Activated CD4-positive, alpha-beta T cell treated with anti-CD3 and anti-CD28 coated beads, Interleukin-2, amount 50 U/mL, for 24 hours (primary cell): ENCODE measurements at places on chromosomes 11 and 22.

- DNase-seq = no peak
Observed at GRCh38 chr22:19764636-19765476, 4.3 kb downstream of the TBX1 start.

GRCh38 chr11:97163631-97164191 is 773.9 kb downstream of the JRKL start:
- DNase-seq = no peak

DNA sequence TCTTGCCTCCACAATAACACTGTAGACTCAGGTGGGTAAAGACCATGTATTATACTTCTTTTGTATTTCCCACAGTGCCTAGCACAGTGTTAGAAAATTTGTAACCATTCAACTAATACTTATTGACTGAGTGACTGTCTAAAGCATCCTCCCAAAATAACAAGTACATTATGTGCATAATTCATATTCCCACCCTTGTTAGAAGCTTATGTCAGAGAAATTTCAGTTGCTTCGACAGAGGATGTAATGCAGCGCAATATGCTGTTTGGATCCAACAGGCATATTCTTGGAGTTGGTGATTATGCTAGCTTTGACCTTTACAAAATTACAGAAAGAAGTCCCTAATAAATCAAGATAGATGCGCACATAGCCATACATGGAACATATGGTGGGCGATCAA is 53.0 kb downstream of the AMBRA1 start:
- no peak for DNase-seq

- DNase-seq = no peak
Observed at GRCh38 chr11:11329062-11329806, 23.8 kb downstream of the CSNK2A3 start.

DNA sequence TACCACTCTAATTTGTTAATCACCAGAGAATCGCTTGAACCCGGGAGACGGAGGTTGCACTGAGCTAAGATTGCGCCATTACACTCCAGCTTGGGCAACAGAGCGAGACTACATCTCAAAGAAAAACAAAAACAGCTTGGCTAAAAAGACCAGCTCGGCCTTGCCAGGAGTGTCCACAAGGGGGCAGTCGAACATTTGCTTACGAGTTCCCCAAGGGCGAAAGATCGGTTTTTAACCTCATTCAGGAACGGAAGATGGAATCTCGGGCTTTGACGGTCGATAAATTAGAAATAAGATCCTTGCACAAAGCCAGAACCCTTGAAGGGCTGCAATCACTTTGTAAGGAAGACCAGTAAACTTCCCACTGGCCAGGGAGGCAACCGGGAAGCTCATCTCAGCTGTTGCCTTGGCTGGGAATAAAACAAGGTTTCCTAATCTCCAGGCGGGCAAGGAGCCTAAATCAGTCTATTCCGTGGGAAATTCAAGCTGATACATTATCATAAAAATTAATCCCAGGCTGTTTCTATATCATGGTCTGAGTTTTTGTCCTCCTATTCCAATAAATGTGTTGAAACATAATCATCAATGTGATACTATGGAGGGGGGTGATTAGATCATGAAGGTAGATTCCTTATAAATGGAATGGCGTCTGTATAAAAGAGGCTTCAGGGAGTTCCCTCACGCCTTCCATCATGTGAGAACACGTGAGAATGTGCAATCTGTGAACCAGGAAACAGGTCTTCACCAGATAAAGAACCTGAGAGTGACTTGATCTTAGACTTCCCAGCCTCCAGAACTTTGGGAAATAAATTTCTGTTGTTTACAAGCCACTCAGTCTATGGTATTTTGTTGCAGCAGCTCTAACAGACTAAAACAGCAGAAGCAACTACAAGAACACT is 14.9 kb upstream of the SLC29A2 start:
- peak; percentile 70 for DNase-seq

GRCh38 chr11:14619603-14620531 is 23.7 kb upstream of the PDE3B start:
- no peak for DNase-seq

DNA sequence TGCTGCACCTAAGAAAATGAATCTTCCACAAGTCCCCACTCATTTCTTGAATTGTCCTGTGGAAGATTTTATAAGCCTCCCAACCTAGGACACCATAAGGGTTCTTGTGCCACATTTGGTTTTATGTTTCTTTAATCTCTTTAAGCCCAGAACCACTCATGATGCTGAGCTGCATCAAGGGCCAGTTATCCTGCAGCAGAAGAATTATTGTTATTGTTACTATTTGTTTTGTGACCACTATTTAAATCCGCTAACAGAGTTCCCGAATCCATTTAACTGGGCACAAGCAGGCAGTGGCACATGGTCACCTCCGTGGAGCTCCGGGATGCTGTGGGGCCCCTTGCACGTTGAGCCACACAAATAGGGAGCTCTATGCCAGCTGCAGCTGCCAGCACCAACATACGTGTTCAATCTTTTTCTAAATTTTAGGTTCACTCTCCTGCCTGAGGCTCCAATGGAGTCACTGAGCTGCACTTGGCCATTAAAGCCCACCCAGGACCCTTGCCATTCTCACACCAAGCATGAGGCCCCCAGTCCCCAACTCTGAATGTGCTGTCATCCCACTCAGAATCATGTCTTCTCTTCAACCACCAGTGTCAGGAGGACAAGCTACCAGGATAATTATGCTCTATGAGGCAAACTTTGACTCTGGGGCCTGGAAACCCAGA is 60.6 kb downstream of the DGCR2 start:
- no peak for DNase-seq

GRCh38 chr11:116109228-116109627 is 605.0 kb upstream of the CADM1 start:
- DNase-seq = no peak

GRCh38 chr11:111386611-111387150 is 7.6 kb upstream of the POU2AF1 start:
- DNase-seq = no peak

DNA sequence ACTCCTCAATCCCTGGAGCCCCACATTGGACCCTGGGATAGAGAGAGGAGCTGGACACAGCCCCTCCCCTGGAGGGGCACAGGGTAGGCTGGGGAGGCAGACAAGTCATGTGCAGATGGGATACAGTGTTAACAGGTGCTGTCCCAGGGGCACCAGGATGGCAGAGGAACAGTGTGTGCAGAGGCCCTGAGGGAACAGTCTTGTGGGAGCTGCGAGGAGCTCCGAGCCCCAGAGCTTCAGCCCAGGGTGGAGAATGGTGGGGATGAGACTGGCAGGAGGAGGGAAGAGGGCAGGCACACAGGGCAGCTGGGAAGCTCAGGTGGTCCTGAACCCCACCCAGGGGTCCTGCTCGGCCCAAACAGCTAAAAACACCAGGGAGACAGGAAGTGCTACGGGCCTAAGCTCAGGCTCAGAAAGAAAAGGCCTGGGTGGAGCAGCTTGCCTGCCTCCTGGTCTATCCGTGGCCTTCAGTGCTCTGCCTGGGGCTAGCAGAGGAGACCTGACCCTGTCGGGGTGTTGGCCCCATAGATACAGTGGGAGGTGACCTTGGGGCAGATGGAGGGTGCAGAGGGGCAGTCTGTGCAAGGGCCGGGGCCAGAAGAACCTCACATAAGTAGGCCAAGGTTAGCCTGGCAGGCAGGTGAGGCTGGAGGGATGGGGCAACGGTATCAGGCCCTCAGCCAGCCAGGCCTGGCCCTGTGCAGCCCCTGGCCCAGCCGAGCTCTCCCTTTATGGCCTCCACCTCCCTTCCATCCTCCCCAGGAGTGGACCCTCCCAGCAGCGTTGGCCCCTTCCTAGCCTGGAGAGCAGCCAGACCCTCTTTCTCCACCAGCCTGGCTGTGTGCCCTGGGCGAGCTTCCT is 15.4 kb downstream of the CAPN5 start:
- no peak for DNase-seq

- DNase-seq = no peak
Observed at GRCh38 chr11:134120143-134120850, 51.4 kb downstream of the JAM3 start.

- no peak for DNase-seq
Observed at GRCh38 chr11:11979488-11980117, 28.8 kb downstream of the DKK3 start.

GRCh38 chr11:77039491-77040400 is 5.5 kb downstream of the B3GNT6 start:
- DNase-seq = no peak

DNA sequence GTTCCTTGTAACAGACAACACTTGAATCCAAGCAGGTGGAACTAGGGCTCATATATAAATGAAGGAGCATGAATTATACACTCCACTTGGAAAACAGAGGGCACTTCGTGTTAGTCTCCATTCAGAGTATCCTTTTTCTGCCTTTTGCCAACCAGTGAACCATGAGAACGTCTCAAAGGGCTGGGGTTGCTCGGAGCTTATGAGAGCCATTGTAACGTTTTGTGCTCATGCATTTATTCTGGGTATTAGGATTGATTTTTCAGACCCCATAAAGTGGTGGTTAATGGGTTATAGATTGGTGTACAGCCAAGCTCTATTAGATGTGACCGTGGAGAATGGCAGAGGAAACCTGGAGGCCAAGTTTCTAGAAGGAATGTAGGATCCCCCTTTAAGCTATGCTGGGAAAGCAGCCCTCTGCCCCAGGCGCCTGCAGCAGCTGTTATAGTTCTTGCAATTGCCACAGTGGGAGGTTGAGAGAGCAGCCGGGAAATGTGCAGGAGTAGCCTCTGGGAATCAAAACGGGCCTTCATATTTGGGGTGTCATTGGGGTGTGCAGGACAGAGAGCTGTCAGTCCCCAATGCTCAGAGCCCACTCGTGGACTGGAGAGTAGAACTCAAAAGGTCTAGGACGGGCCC is 54.6 kb upstream of the ASPHD2 start:
- DNase-seq = no peak

GRCh38 chr11:1744891-1745700 is 5.3 kb downstream of the IFITM10 start:
- DNase-seq = no peak

DNA sequence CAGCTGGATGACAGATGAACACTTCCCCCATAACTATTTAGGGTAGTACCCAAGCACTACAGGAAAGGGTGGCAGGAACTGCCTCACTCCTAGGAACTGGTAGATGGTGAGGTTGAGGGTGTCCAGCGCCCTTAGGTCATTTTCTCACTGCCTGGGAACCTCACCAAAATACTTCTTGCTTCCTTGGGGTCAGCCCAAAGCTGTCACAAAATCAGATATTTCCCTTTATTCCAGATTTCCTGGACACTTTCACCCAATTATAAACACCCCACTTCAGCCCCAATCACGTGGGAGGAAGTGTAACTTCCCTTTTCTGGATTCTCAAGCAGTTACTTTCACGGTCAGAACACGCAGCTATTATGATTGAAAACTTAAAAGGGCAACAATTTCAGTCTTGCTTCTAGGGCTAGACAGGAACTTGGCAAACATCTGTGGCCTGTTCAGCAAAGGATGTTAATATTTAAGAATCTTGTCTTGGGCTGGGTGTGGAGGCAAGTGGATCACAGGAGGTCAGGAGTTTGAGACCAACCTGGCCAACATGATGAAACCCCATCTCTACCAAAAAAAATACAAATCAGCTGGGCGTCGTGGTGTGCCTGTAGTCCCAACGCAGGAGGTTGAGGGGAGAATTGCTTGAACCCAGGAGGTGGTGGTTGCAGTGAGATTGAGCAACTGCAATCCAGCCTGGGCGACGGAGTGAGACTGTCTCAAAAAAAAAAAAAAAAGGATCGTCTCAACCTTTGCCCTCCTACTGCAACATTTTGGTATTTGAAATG is 4.0 kb downstream of the FTH1 start:
- no peak for DNase-seq

DNA sequence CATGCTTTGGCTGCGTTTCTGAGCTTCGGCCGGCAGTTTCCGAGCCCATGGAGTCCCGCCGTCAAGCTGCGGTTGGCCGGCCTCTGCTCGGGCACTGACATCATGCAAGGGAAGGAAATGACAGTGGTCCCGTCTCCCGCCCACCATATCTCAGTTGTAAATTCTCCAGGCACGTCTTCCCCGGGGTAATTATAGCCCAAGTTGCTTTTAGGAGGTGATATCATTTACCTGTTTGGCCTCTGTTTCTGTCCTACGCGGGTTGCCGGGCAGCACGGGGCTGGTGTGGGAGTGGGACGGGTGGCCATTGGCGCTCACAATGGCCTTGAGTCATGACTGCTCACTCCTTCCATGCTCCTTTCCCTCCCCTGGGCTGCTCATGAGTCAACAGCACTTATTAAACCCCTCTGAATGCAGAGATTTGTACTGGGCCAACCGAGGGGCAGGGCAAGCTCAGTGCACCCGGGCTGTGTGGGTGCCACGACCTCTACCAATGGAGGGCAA is 4.2 kb upstream of the ANO1 start:
- DNase-seq = no peak

DNA sequence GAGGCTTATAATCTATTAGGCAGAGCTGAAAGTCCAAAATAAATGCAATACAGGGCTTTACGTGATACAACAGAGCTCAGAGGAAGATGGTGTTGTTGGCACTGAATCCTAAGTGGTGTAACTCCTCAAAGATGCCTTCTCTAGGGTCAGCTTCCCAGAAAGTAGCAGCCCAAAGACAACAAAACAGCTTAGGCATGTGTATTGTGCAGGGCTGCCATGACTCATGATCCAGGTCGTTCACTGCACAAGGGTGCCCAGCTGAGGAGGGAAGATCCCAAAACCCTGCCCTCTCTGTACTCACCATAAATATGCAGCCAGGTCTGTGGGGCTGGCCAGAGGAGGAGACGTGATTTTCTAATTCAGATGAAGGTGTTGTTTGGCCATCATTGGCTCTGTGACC is 59.4 kb upstream of the NNMT start:
- DNase-seq = no peak

- DNase-seq = no peak
Observed at GRCh38 chr11:96520939-96521338, 131.1 kb downstream of the JRKL start.

GRCh38 chr22:46454504-46455269 is 82.7 kb downstream of the CELSR1 start:
- DNase-seq = no peak

DNA sequence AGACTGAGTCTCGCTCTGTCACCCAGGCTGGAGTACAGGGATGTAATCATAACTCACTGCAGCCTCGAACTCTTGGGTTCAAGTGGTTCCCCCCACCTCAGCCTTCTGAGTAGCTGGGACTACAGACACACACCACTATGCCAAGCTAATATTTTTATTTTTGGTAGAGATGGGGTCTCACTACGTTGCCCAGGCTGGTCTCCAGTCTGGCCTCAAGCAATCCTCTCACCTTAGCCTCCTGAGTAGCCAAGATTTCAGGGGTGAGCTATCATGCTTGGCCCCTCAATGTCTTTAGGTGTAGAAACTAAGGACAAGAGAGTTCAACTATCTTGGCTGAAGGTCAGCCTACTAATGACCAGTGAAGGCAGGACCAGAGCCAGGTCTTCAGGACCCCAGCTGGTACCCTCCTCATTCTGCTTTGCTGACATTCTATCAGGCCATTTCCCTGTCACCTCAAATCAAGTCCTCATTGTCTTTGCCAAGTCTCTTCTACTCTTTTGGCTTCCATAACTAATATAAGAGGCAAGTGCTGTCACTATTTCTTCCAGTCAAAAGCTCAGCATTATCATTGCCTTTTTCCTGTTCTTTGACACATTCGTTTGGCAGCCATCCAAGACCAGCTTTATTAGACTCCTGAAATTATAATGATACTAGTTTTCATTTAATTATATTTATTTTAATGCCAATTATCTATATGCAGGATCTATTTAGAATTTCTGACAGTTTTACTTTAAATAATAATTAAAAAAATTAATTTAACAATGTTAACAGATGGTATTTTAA is 264.2 kb upstream of the PITPNB start:
- no peak for DNase-seq
